ENCODE measurements at places on chromosomes 12 and 14.

GRCh38 chr14:75999511-76000190, 14.1 kb downstream of the IFT43 start:
- no peak for DNase-seq

DNA sequence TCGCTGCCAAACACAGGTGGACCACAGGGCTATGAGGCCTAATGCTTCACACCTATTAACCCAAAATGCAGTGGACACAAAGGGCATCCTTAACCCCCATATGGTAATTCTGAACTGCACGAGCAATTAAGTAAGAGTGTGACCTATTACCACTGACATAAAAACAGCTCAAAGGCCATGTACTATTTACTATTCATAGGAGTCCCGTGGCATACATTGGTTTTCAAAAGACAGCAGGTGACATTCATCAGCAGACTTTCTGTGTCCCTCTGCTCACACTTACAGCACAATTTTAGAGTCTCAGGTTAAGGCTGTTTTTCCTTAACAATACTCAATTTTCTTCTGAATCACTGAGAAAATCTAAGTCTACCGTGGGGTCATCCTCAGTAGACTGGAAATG, 23.1 kb upstream of the TMCC3 start:
- DNase-seq = no peak

- no peak for DNase-seq
Observed at GRCh38 chr14:58749066-58749669, 111.4 kb downstream of the DACT1 start.

DNA sequence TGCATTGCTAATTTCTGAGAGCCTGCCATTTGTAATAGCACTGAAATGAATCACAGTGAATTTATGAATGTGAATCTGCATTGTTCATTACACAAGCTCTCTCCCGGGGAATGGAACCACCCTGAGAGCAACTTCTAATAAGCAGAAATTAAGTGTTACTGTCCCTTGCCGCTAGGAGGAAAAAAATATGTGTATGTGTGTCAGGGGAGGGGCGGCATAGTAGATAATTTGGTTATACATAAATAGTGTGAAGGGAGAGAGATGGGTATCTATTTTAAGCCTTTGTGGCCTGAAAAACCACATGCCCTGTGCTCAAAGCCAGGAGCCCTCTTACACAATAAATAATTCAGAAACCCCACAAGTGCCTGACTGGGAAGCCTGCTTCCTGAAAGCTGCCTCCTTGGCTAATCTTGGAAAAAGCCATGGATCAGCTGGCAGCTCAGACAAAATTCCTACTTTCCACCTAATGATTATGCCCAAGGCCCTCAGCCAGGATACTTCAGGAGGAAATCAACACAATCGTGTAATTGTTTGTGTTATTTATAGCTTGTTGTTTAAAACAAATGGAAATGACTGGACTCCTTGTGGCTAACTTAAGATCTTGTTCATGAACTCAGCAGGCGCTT, 366.2 kb upstream of the KITLG start:
- no peak for DNase-seq

GRCh38 chr12:109782326-109782703, 50.9 kb downstream of the TRPV4 start:
- DNase-seq = no peak

GRCh38 chr14:104702106-104702505, 12.7 kb downstream of the INF2 start:
- DNase-seq = no peak

GRCh38 chr14:77157740-77158139, 16.1 kb upstream of the ZDHHC22 start:
- no peak for DNase-seq

DNA sequence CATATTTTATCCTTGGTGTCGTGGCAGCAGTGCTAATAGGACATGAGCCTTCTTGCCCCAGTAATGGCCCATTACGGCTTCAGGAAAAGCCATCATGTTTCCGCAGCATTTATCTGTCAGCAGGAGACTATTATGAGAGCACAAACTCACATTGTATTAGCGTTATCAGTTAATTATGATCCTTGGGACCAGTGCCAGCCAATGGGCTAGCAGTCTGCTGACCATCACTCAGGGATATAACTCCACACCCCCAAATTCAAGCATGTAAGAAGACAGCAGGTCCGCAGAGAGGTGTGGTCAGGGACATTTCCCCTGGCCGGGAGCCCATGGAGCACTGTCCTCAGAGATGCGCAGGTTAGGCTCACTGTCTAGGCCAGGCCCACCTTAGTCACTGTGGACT, 4.9 kb upstream of the ESRRB start:
- no peak for DNase-seq

GRCh38 chr14:30271811-30272323, 287.1 kb upstream of the G2E3 start:
- DNase-seq = no peak

DNA sequence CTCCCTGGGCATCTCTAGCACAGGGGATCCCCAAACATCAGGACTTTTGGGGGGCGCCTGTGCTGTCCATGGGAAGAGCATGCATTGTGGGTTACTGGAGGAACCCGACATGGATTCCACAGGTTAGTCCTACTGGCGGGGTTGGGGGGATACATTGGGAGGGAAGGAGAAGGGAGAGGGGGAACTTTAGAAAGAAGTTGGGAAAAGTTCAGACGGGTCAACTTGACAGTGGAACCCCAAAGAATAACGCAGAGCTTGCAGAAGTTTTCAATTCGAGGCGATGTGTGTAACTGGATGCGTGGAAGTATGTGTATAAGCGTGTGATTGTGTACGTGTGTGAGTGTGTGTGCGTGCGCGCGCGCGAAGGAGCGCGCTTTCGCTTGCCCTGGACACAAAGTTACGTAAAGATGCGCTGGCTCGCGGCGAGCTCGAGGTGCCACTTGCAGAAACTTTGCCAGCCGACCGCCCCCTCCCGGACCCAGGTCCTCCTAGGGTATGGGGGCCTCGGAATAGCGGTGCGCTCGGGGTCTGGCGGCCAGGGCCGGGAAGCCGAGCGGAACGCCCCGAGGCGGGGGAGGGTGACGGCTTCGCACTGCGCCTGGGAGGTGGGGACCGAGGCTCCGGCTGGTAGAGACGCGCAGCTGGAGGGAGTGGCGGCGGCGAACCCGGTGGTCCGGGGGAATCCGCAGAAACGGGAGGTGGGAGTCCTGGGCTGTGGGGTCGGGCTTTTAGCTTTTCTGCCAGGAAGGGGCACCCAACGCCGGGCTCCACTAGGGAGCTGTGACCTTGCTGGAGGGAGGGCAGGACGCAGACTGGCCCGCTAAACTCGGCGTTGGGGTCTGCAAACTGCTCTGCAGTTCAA, 669 bp downstream of the RFX4 start:
- DNase-seq = no peak

DNA sequence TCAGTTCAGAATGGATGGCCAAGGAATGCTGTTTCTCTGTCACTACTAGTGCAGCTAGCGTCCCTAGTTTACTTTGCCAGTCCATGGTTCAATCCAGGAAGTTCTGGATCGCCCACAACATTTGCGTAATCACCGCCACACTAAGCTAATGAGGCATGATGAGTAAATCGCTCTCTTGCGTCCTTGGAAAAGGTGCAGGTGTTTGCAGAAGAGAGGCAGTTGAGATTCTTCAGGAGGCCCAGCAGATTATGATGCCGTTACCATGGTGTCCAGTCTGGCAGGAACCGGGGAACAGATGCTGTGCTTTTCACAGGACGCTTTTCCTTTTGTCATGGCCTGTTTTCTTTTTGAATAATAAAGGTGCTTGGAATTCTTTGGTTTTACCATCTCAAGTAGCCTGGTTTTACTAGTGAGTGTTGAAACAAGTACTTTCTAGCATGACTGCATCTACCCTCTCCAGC, 9.0 kb downstream of the TPH2 start:
- DNase-seq = no peak

DNA sequence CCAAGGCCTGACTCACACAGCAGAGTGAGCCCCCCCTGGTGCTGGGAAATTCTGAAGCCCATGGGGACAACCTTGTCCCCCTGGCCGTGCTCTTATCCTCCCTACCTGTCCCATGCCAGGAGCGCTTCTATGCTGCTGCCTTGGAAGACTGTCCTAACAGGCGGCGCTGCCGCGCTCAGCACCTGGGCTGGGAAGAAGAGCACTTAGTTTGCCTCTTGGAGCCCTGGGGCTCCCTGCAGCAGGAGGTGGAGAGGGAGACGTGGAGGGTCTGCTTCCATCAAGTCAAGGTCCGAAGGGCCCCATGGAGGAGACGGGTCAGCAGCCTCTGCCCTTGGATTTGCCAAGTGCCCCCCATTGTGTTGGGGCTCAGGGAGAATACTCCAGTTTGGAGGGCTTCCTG, 300.5 kb downstream of the CACNA1C start:
- no peak for DNase-seq

- no peak for DNase-seq
Observed at GRCh38 chr14:76257111-76257803, 105.5 kb downstream of the GPATCH2L start.

- DNase-seq = peak; percentile 43
Observed at GRCh38 chr14:92726135-92726932, 22.1 kb downstream of the LGMN start.

- no peak for DNase-seq
Observed at GRCh38 chr14:29710015-29710414, 217.6 kb downstream of the PRKD1 start.

GRCh38 chr12:57187222-57188089, 29.1 kb upstream of the NXPH4 start:
- DNase-seq = no peak

DNA sequence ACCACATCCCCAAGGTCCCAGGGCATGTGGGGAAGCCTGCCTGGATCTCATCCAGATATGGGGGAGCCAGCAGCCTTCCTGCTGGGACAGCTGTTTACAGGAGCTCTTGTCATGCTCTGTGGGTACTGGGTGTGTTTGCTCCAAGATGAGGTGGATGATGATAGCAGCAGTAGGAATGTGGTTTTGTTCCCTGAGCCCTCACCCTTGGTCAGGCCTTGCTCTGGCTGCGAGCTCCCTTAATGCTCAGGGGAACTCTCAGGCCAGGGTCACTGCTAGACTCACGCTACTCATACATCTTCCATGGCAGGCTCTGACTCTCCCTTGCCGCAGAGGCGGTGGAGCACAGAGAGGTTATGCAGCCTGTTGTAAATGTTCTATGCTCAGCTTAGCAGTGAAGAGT, 990.3 kb downstream of the AACS start:
- no peak for DNase-seq

GRCh38 chr14:33916663-33917565, 34.0 kb downstream of the EGLN3 start:
- no peak for DNase-seq

GRCh38 chr14:49526101-49526500, 60.1 kb downstream of the RPS29 start:
- DNase-seq = no peak

- no peak for DNase-seq
Observed at GRCh38 chr12:120412421-120412820, 25.5 kb upstream of the COX6A1 start.
